Amygdala (tissue), 56 donors: ENCODE measurements at places on chromosomes 2 and 18.

DNA sequence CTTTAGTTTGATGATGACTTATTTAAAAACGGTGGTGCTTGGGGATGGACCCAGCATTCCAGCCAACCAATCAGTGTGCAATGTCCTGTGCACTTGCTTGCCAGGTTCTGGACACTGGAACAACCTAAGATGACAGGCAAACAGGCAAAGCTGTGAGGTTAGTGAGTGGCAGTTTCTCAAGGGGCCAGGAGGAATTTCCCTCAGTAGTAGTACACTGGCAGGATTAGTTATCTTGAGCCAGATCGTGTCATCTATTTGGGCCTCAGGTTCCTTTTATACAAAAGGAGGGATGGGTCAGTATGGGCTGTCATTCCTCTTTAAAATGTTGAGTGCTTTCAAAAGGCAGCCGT is 26.6 kb downstream of the MAP4K4 start:
- DNase-seq, result no peak

DNA sequence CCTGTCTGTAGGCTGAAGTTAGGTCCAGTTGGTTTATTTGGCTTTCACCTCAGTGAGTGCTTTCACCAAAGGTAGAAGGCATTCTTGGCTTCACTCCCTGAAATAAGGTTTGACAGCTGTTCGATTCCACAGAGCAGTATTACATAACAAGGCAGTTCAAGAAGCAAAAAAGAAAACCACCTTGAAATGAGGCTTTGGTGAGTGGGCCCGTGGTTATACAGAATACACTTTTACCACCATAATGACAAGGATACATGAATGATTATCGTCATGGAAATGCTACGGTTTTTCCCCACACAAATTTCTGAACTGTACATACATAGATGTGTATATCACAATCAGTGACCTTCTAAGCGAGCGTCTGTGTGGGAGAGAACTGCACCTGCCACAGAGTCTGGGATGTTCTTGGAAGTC is 80.0 kb upstream of the CHRNA1 start:
- no peak for DNase-seq

DNA sequence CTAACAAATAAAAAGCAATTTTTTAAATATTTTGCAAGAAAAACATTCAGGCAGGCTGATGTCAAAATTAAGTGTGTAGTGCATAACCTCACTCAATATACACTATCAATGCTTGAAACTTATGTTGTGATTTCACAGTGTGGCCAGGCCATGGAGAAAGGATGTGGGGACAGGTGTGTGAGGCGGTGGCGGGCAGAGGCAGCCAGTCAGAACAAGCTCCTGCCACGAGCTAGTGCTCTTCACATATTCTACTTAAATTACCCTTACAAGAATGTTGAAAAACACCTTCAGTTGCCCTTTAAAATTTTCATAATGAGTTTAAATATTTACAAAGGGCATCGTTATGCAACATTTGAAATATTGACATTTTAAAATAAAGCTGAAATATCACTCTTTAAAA is 43.2 kb downstream of the CYB5A start:
- DNase-seq, result no peak

- DNase-seq, result no peak
These were observed 182.4 kb downstream of the CELF4 start for GRCh38 chr18:37383036-37383785.

GRCh38 chr18:47492691-47493090 is 241.2 kb upstream of the SKOR2 start:
- no peak for DNase-seq

DNA sequence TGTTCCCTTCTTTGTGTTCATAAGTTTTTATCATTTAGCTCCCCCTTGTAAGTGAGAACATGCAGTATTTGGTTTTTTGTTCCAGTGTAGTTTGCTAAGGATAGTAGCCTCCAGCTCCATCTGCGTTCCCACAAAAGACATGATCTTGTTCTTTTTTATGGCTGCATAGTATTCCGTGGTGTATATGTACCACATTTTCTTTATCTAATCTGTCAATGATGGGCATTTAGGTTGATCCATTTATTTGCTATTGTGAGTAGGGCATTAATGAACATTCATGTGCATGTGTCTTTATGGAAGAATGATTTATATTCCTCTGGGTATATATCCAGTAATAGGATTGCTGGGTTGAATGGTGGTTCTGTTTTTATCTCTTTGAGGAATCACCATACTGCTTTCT is 33.4 kb downstream of the CARF start:
- DNase-seq, result no peak

DNA sequence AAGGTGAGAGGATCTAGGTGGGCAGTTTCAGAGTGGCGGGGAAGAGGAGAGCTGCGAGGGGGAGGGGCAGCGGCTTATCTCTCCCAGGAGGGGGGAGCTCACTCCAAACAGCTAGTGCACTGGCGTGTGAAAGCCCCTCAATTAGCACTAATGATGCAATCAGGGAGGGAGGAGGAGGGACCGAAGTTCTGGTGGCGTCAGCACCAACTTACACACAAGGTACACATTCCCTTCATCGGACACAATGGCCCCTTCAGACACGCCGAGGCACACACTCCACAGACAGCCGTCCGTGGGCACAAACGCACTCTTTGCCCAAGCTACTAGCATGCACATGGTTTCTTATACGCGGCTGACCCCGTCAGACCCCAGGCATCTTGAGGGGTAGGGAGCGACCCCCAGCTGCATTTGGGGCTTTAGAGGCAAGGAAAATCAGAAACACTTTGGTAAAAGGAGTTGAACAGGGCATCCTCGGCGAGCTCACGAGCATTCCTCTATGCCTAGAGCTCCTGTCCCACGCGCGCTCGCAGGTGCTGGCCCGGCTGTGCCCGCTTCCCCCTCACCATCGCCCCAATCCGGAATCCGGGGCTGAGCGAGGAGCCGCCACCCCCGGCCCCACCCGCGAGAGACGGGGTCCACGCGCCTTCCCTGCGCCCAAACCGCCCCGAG is 868 bp upstream of the PKDCC start:
- no peak for DNase-seq

DNA sequence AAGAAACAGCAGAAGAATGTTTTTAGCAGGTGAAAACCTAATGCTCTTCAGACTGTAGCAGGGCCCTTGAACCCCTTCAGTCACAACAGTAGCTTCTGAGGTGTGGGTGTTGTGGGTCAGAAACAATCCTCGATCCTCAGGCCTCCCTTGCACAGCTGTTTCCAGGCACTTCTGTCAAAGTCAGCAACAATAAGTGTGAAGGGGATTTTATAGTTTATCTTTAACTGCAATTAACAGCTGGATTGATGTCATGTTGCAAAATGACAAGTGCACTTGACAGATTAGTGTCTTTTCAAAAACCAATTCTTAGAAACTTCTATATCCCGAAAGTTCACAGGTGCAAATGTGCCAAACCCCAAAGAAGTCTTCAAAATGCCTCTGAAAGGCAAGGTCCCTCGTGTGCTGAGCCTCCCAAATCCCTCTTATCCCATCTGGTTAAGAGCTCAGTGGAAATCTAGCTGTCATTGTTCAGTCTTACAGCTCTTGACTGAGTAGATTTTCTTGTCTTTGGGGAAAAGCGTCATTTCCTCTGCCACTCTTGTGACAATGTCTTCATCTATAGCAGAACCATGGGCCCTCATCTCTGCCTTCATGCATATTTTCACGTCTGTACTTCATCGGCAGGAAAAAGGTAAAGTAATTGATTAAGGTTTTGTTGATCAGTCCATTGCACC is 29.6 kb downstream of the M1AP start:
- DNase-seq, result no peak

DNA sequence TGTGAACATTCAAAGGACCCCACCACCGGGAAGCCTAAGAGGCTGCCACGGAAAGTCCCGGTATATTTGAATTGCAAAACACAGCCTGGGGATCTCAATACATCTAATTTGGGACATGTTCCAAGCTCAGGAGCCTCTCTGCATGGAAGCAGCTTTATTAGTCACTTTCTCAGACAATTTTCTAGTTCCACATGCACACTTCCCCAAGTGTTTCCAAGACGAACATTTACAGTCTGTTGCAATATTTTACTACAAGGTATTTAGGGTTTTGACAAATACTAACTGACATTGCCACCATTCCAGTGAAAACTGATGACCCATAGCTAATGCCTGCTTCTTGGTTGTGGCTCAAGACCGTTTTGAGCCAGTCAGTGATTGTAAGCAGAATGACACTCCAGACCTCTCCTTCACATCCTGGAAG is 145.3 kb downstream of the NCKAP5 start:
- DNase-seq, result no peak

GRCh38 chr2:128374001-128374710 is 55.5 kb upstream of the HS6ST1 start:
- DNase-seq, result no peak

- no peak for DNase-seq
These were observed 107.6 kb upstream of the OTOS start for GRCh38 chr2:240247868-240248720.

GRCh38 chr2:221848286-221848685 is 276.2 kb upstream of the EPHA4 start:
- DNase-seq, result no peak

GRCh38 chr2:224162122-224162521 is 123.0 kb upstream of the SERPINE2 start:
- no peak for DNase-seq

GRCh38 chr2:60453301-60453700 is 100.2 kb downstream of the BCL11A start:
- no peak for DNase-seq

DNA sequence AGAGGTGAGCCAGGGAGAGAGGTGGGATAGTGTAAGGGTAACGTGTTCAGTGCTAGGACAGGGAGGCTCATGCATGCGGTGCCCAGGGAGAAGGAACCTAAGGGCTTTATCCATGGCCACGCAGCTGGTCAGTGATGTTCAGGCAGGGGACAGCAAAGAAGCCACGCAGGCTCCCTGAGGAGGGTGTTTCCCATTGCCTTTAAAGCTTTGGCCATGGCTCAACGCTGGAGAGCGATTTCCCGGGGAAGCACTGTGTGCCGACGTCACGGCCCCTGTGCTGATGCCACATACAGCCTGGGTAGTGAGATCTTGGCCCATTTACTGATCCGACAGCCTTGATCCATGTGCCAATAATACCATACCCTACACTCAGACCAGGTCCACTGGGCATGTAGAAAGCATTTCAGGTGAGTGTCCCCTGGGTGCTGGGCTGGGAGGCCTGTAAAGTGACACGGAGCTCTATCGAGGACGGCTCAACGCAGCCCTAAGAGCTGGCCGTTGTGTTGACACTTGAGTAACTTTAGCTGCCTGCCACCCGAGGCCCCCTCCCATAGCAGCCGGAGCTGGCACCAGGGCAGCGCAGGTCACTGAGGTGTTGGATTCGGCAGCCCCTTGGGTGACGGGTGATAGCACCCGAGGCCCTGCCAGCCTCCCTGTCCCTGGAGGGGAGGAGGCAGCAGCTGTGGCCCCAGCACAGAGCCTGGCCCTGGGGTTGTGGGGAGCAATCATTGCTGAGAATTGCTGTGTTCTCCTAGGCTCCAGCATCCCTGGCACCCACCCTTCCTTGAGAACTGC is 41.4 kb downstream of the PDIA6 start:
- DNase-seq, result no peak

- no peak for DNase-seq
These were observed 27.0 kb downstream of the MYO5B start for GRCh38 chr18:50167966-50168365.

DNA sequence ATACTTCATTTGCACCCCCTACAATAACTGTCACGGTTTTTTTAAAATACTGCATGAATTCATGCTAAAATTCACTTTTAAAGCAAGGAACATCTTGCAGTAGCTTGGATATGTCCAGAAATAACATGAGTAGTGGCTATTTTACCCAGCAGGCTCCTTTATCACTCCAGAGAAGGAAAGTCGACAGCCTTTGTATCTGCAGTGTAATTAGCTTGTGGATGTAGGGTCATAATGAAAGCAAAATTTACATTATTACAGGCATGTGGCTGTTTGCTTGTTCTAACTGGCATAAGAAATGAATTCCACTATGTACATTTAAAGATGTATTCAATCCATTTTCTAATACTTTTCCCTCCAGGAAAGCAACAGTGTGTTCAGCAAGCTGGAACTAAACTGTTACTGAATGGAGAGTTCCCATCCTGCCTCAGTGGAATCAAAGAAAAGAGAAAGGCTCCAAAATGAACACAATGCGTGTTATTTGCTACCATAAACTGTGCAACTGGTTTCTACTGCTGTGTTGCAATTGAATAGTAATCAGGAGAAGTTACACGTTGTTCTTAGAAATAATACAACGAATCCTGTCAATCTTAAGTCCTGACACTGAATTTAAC is 321.2 kb upstream of the VRK2 start:
- no peak for DNase-seq

DNA sequence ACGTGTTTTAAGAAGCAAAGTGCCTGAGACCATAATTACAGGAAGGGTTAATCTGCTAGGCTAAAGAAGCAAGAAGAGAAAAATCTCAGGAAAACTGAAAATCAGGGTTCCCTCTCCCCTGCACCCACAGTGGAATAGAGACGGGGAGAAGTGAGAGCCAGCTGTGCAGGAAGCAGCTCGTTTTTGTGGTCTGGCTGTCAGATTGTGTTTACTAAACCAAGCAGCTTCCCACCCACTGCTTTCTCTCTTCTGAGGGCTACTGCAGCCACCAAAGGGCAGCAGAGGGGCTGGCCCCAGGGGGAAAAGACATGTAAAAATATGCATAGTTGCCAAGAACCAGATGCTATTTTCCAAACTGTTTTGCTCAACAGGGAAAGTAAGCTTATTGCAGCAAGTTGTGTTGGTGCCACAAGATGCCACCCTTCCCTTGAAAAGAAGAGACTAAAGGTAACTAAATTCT is 72.6 kb upstream of the THUMPD2 start:
- DNase-seq, result no peak

DNA sequence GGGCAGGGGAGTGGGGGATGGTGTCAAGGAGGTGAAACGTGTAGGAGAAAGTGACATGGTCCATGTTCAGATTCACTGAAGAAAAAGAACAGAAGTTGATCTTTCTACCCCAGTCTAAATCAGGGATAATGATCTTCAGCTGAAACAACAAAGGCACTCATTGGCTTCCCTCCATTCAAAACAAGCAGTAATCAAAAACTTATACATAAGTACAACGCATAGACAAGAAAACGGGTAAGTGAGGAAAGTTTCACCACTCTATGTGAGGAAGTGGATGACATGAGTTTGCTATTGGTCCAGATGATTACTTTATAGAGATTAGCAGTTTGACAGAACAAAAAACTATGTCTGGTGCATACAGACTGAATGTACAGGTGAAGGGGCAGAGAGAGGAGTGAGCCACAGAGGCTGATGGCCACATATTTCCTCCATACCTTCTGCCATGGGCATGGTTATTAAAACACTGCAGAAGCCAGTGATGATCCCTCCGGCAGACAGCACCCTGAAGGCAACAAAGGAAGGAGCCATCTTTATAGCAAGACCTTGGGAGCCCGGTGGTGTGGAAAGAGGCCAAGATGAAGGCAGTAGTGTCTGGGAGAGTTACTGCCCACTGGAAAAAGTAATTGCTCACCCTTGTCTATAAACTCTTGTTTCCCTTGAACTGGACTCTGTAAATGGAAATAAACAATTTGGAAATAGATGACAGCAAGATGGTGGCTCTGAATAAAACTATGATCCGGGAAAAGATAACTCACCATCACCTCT is 57.7 kb downstream of the SLC25A12 start:
- no peak for DNase-seq

DNA sequence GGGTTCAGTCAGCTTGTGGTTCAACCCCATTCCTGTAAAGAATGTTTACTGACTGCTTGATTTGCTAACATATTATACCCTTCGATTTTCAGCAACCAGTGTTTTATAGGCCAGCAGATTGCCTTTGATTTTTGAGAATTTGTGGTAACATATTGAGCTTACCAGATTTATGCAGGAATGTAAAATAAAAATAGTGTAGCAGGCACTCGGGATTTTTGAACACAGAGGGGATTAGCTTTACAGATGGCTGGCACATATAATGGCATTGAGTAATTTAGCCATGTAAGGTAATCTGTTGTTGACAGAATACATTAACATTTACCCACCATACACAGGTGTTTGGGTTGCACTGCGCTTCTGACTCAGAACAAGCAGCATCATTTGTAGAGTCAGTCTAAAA is 354.0 kb downstream of the LRRTM1 start:
- no peak for DNase-seq
